ENCODE measurements at places on chromosomes 5 and 9.

DNA sequence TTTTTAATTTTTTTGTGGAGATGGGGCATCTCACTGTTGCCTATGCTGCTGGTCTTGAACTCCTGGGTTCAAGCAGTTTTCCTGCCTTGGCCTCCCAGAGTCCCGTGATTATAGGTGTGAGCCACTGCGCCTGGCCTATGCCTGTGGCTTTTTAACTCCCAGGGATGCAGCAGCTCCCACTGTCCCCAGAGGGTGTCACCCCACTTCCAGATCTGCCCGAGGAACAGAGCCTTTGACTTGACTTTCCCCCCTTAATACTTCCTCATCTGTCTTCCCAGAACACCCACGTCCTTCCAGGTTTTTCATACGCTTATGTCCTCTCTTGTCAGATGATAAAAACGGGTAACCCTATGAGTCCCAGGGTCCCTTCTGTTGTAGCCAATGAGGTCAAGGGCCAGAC lies 7.6 kb upstream of the PRRC2B start:
- DNase-seq: no peak

DNA sequence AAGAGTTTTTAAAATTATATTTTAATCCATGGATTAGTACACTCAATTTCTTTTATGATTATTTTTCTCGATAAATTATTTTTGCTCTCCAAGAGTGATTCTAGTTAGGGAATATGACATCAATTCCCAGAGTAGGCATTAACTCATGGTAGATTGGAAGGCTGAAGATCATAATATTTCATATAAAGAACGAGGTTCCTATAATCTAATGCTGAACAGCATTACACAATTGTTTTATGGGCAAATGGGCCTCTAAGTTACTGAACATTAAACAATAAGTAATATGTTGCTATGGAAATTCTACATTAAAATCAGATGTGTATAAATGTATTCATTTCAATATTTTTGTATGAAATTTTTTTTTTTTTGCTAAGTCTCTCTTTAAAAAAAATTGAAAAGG lies 140.3 kb downstream of the ZNF608 start:
- no peak for DNase-seq

DNA sequence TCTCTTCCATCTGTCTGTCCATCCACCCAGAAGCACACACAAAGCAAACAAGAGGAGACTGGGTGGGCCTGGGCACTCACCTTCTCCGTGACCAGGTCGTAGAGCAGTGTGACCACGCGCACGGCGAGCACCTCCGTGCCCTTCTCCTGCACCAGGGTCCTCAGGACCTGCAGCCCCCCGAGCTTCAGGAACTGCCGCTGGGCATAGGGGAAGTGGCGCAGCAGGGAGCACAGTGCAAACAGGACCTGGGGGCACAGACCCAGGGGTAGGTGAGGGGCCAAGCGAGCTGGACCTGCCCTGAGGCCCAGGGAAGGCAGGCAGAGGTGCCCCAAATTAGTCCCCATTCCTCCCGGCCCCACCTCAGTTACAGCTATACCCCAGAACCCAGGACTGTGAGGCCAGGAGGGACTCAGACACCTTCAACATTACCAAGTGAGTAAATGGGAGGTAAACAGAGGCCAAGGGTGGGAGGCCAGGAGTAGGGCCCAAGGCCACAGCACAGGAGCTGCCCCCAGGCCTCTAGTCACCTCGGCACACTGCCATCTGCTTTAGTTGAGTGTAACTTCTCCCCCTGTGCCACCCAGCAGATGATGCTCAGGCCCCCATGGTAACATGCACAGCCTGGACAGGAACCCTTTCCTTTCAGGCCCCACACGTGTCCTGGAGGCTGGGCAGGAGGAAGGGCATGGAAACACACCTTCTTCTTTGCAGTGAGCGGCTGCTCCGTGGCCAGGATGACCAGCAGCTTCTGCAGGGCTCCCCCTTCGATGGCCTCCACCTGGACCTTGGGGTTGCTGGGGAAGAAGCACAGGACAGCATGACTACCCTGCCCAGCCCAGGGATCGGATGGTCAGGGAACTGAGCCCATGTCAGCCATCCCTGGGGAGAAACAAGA lies 76.2 kb upstream of the LRRTM2 start:
- DNase-seq: no peak

- DNase-seq: no peak
Measured at GRCh38 chr5:161278739-161279660, 267.5 kb downstream of the GABRB2 start.

DNA sequence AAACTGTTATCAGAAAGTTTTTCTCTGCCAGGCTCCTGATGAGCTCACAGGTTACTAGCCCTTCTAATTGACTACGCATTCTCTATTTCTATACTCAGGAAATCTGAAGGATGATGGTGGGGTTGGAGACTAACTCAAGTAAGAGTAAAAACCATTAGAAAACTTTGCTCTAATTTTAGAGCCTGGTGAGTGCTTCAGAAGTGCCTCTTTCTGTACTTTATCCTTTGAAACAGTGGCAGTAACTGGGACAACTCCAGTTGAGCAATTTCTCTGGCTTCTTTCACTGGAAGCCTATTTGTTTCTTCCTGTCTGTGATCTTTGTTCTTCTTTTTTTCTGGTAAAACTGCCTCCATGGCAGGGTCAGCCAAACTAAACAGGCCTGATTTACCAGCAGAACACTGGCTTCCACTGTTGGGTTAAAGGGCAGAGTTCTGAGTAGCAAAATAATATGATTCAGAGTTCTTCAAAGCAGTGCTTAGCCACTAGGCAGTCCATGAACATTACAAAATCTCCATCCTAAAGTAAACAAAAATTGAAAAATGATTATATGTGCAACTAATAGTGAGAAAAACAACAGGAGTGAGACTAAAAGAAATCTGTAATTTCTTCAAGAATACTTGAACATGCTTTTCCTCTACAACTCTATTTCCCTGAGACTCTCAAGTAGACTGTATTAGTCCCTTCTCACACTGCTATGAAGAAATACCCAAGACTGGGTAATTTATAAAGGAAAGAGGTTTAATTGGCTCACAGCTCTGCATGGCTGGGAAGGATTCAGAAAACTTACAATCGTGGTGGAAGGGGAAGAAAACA lies 79.8 kb downstream of the MROH2B start:
- no peak for DNase-seq

DNA sequence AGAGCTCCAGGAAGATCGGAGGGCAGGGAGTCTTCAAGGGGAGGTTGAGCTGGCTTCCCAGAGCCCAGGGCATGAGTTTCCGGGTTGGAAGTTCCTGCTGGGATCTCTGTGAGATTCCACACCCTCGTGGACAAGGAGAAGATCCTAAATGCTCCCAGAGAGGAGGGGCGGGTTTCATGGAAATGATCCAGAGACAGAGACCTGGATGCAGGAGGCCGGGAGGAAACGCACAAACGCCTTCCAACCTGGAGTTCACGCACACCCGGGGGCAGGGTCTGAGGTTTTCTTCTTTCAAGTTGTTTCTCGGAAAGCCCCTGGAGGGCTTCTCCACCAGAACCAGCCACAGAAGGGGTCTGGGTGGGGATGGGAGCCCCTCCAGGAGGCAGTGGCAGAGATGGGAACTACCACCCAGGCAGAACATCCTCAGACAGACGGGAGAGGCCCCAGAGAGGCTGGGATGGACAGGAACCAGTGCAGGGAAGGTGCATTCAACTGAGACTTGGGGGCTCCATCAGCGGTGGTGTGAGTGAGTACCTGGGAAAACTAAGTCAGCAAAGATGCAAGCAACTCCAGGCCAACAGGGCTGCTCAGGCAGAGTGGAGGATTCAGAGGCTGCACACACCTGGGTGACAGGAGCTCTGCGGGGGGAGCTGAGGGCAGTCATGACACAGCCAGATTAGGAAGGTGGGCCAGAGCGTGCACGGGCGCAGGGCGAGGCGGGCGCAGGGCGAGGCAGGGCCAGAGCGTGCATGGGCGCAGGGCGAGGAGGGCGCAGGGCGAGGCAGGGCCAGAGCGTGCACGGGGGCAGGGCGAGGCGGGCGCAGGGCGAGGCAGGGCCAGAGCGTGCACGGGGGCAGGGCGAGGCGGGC lies 52.1 kb upstream of the EXOC3 start:
- DNase-seq: no peak

DNA sequence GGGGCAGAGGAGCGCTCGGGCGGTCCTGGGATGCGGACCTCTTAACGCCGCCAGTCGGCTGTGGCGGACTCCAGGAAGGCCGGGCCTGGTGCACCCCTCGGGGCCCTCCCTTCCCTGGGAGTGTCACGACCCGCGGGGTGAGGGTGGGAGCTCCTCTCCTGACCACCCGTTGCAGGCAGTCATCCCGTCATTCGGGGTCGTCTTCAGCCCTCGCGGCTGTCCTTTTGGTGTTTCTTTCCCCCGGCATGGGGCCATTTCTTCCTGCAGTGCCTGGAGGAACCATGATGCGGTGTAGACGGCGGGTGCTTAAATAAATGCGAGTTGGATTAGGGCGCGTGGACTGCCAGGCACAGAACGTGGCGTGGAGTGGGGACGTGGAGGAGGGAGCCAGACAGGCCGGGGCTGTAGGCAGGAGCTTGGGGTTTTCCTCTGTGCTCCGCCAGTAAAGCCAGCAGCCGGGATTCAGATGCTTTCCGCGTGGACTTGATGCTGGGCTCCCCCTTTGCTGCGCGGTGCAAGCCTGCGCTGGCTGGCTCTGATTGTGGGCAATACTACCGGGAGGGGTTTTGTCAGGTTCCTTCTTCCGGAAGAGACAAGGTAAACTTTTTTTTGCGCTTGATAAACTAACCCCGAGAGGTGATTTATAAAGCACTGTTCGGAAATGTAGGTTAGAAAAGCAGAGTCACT lies 868 bp downstream of the KDM4C start:
- peak; percentile 20 for DNase-seq

- no peak for DNase-seq
Measured at GRCh38 chr5:173547579-173547978, 68.9 kb downstream of the BOD1 start.

- no peak for DNase-seq
Measured at GRCh38 chr5:141855265-141856036, 22.8 kb downstream of the PCDH1 start.

DNA sequence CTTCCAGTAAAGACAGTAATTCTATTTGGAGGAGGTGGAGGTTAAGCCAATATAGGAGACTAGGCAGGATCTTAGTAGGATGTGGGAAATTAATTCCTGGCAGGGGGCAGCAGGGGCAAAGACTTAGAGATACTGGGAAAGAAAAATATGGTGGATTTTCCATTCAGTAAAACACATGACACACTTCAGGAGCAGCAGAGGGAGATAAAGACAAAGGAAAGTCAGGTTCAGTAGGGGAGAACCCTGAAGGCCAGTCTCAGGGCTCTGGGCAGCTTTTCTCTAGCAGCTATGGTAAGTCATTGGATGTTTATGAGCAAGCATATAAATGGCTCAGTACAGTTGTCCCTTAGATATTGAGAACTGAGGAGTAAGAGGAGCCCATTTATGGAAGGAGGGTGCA lies 105.5 kb downstream of the PJA2 start:
- no peak for DNase-seq

GRCh38 chr5:33079548-33079947 lies 361.2 kb upstream of the TARS1 start:
- DNase-seq: no peak

- no peak for DNase-seq
Measured at GRCh38 chr5:10581867-10582511, 18.1 kb downstream of the ANKRD33B start.

GRCh38 chr9:19875291-19875920 lies 86.6 kb upstream of the SLC24A2 start:
- DNase-seq: no peak

DNA sequence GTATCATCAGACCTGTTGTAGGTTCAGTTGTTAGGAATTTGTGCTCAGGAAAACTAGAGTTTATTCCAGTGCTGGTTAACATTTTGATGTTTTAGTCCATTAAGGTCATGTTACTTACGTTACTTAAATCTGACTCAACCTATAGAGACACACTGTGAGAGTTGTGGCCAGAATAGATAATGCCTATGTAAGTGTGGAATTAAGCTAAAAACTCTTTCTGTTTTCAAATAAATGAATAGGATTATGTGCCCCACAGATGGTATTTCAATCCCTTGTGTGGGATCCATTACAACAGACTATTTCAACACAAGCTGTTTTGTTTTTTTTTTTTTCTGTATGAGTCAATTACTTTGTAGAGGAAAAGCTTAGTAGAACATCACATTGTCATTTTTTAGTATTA lies 68.1 kb downstream of the MEGF10 start:
- DNase-seq: no peak

DNA sequence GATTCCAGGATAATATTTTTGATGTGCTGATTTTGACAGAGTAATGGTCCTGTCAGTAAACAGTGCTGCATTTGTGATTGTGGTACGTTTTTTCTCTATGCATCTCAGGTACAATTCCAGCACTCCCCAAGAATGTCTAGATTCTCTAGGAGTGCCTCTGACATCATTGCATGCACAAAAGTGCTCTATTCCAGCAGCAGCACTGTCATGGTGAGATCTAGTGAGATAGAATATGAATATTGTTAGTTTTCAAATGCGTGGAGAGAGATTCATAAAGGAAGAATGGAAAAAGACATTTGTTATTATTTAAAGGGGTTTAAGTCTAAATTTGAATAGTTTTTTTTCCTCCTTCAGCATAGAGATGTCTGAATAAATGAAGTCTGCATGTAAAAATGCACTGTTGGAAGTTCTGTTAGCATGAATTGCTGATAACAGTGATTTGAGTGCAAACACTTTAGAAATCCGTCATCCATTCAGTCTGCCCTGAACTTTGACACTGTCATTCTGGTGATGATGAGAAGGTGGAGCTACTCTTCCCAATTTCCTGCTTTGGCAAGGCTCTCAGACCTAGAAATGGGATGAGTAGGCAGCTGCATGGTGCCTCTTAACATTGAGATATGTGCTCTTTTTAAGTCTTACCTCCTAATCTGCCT lies 84.6 kb downstream of the GAPVD1 start:
- no peak for DNase-seq

GRCh38 chr9:125867751-125868415 lies 120.7 kb downstream of the PBX3 start:
- no peak for DNase-seq

DNA sequence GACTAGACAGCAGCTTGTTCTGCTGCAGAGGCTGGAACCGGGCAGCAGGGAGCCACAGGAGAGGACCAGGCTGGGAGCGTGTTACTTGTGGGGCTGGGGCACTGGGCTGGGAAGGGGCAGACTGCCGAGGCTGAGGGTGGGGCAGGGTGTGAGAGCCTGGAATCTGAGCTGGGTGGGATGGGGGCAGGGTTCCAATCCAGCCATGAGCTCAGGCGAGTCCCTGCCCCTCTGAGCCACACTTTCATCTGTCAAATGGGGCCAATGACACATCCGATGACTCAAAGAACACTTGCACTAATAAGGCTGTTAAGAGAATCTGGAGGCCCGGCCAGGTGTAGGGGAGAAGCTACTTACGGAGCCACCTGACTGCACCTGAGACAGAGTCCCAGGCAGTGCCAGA lies 18.7 kb upstream of the WDR38 start:
- no peak for DNase-seq

- DNase-seq: no peak
Measured at GRCh38 chr9:98215821-98216220, 23.4 kb upstream of the CORO2A start.

DNA sequence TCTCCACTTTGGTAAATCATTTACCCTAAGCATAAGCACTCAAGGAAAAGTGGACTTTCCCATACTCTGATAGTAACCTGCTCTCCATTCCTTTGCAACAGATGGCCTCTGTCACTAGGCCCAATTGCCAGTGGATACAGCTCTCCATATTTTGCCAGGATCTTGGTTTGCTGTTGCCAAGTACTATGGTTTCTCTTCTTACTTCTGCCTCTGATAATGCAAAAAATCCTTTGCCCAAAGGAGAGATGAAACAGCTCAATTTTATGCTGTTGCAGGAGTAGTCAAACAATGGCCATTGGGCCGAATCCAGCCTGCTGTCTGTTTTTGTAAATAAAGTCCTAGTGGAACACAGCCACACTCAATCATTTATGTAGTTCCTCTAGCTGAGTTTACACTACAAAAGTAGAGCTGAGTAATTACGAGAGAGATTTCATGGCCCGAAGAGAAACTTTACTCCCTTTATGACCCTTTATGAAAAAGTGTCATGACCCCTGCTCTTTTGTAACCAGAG lies 92.5 kb downstream of the HTR4 start:
- no peak for DNase-seq
